Caco-2 (cell line): ENCODE measurements at places on chromosomes 5 and 9.

- DNase-seq: no peak
These were observed 337.5 kb upstream of the ZNF608 start for GRCh38 chr5:125083981-125084380.

DNA sequence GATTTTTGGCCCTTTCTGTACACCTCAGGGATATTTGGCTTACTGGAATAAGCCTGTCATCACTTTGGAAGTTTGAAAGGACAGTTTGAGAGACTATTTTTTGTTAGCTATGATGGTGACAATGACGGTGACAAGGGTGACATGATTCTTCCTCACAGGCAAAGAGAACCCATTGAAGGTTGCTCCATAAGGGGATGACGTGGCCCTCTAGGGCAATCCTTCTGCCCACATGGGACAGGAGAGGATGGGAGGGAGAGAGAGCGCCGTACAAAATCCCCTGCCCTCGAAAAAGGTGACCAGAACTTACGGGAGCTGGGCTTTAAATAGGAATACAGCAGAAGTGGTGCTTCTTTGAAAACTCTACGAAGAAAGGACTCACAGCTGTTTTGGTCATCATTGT is 22.6 kb downstream of the HRH2 start:
- no peak for DNase-seq

- no peak for DNase-seq
These were observed 20.9 kb upstream of the BOD1 start for GRCh38 chr5:173637340-173637739.

- no peak for DNase-seq
These were observed 95.6 kb upstream of the ZNF608 start for GRCh38 chr5:124841829-124842712.

DNA sequence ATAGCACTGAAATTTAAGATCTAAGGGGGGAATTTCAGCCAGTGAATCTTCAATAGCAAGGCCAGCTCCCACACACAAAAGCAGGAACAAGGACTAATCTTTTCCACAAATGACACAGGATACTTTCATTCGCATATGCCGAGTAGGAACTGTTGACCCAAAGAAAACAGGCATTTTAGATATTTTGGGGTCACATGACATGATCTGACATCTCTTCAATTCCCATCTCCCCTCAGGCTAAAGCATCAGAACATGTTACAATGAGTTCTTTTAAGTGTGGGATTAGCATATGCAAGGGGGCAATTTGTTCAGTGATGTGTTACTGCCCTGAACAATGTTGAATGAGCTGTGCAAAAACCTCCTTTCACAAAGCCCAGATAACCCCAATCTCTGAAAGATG is 68.2 kb downstream of the TLE1 start:
- no peak for DNase-seq

DNA sequence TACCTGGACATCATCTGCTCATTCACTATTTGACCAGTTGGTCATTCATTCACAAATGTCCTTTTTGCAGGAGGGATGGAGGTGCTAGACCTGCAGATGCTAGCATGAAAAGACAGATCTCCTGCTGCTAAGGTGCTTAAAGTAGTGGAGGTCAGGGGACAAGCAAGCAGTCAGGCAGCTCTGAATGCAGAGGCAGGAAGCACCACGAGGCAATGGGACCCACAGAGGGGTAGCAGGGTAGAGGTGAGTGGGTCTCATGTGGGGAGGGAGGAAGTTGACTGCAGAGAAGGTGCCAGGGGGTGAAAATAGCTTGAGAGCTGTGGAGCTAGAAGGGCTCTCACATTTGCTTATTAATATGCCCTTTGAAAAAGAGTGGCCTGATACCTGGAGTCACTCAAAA is 25.2 kb downstream of the FXN start:
- DNase-seq: no peak

DNA sequence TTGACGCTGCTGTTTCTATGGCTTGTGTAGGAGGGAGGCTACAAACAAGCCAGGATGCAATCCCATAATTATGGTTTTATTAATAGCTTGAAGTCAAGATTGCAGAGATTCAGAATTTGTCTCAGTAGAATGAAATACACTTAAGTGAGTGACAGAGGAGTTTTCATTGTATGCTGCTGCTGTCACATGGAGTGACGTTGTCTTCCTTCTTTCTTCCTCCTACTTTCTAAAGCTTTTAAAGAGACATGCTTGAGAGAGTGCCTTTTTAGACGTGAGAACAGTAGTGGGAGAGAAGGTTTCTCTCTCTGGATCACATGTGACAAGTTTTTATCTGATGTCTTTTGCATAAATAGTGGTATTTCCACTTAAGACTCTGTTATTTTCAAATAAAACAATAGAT is 48.9 kb downstream of the MACIR start:
- DNase-seq: no peak

DNA sequence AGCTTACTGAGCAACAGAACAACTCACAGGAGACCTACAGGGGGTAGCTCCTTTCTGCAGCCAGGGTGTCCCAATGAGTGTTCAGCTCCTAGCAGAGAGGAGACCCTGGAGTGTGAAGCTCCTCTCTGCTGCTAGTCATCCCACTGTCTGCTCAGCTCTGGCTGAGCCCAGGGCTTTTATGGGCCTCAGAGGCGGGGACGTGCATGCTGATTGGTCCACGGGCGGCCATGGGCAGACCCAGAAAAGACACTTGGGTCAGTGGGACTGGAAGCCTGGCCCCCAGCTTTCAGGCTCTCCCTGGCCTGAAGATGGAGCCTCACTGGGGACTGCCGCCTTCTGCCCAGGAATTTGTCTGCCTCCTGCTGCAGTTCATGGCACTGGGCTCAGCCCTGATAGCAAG is 40.6 kb downstream of the TSPAN17 start:
- DNase-seq: no peak

DNA sequence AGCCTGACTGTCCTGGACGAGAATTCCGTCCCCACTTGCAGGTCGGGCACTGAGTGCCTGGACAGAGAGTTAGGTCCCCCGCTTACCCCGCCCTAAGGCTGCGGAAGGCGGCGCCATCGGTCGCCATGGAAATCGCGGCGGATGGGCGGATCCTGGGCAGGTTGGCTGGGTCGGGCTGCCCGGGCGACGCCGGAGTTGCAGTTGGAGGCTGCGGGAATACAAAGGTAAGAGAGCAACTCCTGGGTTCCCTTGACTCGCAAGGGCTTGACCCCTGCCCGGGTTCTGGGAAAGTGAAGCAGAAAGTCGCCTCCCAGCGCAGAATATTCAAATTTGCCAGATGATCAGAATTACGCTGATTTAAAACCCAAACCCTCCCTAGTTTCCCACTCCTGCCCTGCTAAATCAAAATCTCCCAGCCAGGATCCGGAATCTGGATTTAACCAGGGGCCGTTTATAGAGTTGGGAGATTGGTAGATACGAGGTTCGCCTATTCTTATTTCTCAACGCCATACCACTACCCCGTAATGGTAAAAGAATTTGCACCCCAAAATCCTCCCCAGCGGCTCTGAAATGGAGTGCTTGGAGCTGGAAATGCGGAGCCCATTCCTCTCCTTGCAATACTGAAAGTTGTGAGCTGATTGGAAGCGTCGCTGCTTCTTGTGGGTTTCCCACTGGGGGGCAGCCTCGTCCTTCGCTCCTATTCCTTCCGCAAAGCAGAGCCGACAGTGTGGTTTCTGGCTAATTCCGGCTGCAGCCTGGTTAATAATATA is 156.4 kb upstream of the RASEF start:
- peak; percentile 58 for DNase-seq
